CD4-positive, alpha-beta T cell treated with Interleukin-12 subunit alpha and Interleukin-12 subunit beta, for 1 hour (primary cell): ENCODE measurements at places on chromosomes 6 and 20.

DNA sequence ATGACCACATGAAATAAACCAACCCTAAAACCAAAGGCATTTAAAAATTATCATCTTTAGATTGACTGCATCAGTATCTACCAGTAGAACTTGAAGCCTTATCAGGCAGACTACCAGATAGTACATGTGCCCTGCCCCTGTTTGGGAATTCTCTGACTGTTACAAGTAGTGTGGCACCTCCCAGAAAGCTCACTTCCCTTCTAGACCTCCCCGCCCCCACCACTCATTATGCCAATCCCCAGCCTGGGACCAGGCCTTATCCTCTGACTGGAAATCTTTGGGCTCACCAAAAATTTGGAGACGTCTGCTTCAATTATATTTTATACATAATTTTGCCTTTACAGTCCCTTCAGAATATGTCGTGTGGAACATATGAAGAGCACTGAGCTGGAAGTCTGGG lies 155.6 kb downstream of the TFAP2B start:
- no peak for DNase-seq

DNA sequence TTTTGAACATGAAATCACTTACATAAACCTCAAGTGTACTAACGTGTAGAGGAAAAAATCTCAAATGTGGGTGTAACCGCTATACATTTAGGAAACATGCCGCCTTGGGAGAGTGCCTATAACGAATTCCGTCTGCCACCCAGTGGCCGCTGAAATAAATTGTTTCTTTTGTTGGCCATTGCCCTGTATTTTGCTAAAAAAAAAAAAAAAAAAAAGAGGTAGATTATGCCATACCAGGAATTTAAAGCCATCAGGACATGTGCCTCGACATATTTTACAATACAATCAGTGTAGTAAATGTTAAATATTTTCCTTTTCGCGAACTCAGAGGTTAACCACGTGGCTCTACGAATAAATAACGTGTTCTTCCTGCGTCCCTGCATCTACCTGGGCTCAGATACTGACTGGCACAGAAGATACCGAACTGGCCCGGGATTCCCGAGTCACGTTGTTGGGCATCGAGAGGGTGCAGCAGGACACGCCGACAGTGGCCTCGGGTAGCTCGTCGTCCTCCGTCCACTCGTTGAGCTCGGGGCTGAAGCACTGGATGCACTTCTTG lies 14.3 kb downstream of the KLHL31 start:
- peak; percentile 83 for DNase-seq

GRCh38 chr6:170453586-170454511 lies 99.3 kb downstream of the PSMB1 start:
- DNase-seq, result no peak

DNA sequence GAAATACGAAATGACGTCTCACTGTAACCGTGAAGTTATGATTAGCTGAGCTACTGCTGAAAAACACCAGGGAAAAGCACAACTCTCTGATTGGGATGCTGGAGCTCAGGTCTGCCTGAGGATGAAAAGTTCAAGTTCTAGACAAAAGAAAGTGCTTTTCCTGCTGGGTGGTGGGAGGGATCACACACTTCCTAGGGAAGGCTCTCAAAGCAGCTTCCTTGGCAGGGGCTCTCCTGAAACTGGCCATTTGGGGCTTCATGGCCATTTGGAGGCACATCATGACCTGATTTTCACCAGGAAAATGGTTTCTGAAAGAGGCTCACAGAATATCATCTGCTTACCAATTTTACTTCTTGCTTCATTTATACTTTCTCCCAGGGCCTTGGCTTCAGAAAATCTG lies 97.1 kb upstream of the KCNK16 start:
- DNase-seq, result no peak

DNA sequence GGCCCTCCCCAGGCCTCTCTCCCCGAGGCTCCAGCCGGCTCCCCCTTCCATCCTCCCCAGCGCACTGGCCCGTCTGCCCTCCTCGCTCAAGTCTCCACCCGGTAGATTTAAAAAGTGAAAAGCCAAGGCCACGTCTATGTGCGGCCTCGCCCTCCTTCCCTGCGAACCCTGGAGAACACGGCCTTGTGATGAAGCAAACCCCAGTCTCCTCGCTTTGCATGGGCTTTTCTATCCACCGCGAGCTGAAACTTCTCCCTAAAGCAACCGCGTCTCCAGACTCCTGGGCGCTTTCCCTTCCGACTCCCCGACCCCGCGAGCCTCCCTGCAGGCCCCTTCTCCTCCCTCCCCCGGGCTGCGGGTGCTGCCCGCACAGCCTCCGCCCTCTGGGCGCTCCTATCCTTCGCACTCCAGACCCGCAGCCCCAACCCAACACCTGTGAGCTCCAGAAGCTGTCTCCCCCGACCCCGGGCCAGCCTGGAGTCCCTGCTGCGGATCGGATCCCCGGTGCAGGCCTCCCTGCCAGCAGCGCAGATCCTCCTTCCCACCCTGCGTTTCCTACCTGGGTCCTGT lies 265.2 kb upstream of the QKI start:
- DNase-seq, result no peak

- no peak for DNase-seq
These were observed 130.5 kb upstream of the DTNBP1 start for GRCh38 chr6:15793288-15793687.

GRCh38 chr6:25916789-25917490 lies 13.6 kb downstream of the SLC17A2 start:
- DNase-seq, result no peak

DNA sequence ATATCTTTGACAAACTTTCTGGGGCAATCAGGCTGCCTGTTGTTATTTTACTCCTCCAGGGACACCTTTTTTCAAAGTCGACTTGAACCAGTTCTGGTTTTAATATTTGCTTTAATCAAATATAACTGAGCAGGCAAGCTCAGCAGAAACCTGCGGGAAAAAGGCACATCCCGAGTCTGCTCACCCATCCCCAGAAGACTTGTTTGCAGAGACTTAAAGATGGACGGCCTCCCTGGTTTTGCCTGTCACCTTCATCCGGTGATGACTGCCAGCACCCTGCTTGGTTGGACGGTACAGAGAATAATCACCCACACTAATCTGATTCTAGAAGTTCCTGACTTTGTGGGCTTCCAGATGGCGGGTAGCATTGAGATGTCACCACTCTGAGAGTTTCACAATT lies 36.8 kb downstream of the PPP1R3G start:
- no peak for DNase-seq

DNA sequence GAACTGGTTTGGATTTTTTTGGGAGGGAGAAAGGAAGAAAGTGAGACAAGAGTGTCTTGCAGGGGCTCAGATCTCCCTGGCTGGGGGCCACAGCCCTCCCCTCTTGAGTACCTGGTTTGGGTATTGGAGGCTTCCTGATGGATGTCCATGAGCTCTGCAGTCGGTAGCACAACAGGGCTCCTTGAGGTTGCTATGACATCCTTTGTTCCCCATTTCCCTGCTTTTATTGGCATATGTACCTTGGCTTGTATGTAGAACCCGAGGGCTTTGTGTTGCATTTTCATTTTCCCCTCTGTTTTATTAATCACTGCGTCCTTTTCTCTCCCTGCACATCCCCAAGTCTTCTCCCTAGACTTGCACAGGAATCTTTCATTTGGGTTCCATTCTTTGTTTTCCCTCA lies 355.5 kb upstream of the TSHZ2 start:
- no peak for DNase-seq

- no peak for DNase-seq
These were observed 124.6 kb downstream of the SLC23A2 start for GRCh38 chr20:4876731-4877130.

GRCh38 chr20:10119336-10119735 lies 84.5 kb downstream of the ANKEF1 start:
- no peak for DNase-seq

DNA sequence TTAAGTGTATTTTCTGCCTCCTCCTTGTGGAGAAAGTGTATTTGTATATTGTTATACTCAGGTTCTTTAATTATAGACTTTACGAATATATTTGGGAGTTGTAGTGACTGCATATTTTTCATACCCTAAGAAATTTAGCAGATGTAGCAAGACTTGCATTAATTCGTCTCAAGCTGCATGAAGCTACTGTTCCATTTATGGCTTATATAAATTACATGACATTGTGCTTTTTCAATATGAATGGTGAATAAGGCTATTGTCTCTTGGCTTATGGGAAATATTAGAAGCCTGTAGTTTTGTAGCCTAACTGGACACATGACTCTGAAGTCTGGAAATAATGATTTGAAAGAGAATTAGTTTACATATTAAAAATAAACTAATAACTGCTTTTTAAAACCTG lies 2.4 kb downstream of the ADGRG6 start:
- no peak for DNase-seq

DNA sequence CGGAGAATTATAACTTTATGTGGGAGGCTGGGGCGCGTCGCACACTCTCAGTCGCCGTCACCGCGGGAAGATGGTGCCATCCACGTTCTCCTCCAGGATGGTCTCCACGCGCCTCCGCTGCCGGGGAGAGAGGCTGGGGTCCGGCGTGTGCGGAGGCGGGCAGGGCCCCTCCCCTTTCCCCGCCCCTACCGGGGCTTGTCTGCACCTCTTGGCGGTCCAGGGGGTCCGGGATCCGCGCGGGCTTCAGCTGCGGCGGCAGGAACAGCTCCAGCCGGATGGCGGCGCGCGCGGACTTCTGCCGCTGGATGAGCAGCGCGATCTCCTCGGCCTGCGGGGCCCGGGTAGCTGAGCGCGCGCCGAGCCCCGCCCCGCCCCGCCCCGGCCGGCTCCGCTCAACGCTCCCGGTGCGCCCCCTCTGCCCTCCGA lies 807 bp downstream of the LKAAEAR1 start:
- peak; percentile 78 for DNase-seq

- no peak for DNase-seq
These were observed 8.2 kb upstream of the QKI start for GRCh38 chr6:163406366-163406765.

DNA sequence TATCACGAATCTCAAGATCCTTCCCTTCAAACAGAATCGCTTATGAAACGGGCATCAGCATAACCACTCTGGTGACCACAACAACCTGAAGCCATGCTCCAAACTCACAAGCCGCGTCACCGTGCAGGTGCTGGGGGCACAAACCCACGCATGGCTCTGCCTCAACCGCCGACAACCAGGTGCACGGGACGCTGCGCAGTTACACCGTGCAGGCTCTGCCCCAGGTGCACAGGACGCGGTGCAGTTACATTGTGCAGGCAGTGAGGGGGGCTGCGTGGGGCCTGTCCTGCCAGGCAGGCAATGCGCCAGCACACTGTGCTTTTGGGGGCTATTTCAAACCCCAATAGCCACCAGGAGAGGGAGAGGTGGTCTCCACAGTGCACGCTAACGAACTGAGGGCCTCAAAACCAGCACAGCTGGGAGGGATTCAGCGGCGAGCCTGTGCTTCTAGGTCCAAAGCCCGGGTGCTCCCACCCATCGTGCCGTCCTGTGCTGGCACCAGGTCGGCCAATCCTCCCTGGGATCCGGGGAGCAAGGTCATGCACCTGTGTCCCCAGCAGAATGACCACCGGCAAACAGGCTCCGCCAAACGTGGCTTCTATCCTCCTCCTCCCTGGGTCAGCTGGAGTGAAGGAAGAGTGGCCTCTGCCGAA lies 35.8 kb downstream of the ZBTB46 start:
- no peak for DNase-seq

DNA sequence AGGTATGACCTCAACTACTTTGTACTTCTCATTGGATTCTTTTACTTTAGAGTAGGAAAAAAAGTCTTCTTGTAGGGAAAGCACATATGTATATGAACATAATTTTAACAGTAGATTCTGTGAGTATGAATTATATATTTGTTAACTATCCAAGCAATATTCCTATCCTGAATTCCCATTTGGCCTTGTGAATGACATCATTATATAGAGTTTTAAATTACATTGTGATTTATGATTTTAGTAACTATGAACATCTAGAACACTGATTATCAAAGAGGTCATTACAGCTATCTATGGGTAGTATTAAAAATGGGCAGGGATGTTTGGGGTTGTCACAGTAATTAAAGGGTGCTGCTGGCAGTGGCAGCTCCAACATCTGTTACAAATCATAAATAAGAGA lies 163.9 kb upstream of the TFAP2D start:
- DNase-seq, result no peak

DNA sequence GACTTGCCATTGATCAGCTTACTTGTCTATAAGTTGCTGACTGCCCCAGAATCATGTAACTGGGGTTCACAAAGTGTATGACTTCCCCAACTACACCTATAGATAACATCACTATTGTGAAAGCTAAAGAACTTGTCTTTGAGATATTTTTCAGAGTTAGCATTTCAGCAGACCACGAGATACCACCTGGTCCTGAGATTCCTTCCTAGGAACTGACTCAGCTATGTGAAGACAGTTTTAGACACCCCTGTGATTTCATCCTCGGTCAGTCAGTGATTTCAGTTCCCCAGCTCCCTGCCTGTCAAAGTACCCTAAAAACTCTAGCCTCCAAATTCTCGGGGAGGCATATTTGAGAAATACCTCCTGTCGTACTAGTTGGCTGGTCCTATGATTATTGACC lies 62.4 kb downstream of the TXNDC5 start:
- no peak for DNase-seq

GRCh38 chr6:38968702-38969149 lies 79.9 kb upstream of the GLP1R start:
- no peak for DNase-seq

DNA sequence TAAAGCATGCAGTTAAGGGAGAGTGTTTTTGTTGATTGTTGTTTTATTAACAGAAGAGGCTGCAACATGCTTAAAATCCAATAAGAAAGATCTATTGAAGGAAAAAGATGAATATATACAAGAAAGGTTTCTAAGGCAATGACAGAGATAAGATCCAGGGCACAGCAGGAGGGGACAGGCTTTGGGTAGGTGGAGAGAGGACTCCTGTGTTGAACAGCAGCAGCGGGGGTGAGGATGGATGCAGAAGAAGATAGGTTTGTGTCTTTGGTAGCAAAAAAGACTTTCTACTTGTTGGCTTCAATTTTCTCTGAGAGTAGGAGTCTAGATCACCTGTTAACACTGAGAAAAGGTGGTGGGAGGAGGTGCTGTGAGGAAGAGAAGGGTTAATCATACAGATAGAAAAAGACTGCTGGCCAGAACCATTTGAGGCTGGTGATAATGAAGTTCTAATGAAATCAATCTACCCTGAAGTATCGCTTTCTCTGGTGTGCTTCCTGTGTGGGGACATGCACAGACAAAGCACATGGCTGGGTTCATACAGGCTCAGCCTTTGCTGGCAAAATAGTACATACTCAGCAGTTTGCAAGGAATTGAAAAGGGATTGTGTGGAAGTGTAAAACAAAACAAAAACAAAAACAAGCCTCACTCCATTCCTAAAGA lies 17.2 kb upstream of the DST start:
- DNase-seq, result no peak

GRCh38 chr20:54469293-54469692 lies 6.1 kb upstream of the DOK5 start:
- no peak for DNase-seq

DNA sequence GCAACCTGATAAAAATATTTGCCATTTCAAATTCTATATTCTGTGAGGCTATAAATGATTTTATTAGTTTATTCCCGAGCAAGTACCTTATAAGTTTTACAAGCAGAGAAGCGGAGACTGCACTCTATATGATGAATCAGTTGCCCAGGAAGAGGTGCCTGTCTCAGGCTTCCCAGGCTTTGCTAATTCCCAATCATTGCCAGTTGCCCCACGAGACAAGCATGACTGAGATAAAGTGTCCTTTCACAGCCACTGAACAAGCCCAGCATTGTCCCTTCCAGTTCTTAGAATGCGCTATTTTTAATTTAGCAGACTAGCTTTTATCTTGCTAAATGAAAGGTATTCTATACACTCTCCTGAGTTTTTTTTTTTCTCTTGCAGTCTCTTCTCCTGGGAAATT lies 260.7 kb downstream of the ALDH8A1 start:
- DNase-seq, result no peak

- no peak for DNase-seq
These were observed 19.4 kb downstream of the TINAG start for GRCh38 chr6:54327631-54328030.
